Ecto neural progenitor cell (in vitro differentiated cells): ENCODE measurements at places on chromosomes 13 and 19.

GRCh38 chr13:87893186-87893585, 222.0 kb downstream of the SLITRK5 start:
- no peak for DNase-seq

DNA sequence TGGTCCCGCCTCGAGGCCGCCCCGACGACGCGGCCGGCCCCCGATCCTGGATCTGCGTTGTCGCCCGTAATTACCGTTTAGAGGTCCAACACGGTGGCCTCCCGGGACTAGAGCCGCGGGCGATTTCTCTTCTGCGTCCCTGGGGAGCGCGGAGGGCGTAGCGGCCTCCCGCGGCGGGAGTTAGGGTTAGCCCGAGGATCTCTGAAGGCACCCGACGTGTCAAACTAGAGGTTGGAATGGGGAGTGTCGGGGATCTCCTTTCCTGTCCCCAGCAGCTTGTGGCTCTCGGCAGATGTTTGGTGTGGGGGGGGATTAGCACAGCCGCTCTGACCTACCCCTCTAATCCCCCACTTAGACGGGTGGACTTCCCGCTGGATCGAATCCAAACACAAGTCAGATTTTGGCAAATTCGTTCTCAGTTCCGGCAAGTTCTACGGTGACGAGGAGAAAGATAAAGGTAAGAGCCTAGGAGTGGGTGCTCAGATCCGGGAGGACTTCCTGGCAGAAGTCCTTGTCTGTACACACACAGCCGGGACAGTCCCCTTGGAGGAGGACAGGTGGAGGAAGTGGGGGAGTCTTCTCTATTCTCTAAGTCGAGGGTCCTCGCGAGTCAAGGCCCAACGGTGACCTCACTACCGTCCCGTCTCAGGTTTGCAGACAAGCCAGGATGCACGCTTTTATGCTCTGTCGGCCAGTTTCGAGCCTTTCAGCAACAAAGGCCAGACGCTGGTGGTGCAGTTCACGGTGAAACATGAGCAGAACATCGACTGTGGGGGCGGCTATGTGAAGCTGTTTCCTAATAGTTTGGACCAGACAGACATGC, 581 bp downstream of the CALR start:
- no peak for DNase-seq

DNA sequence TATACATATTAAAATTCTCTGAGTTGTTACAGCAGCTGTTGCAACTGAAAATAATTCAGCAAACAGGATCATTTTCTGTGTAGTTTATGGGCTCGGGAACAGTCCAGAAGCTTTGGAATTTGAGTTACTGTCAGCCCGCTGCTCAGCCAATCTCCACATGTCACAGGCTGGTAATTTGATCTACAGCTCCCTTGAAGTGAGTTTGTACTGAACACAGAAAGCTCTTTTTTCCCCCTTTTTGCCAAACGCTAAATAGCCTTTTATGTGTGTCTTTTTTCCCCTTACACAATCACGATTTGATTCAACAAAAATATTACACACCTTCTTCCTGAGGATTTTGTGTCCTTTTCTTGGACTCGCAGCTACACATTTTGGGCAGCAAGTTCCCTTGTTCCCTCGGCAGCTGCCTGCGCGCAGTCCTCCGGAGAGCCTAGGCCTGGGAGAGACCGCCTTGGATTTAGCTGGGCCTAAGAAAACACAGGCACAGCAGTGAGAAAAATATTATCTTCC, 371.4 kb downstream of the KCNRG start:
- peak; percentile 55 for DNase-seq

DNA sequence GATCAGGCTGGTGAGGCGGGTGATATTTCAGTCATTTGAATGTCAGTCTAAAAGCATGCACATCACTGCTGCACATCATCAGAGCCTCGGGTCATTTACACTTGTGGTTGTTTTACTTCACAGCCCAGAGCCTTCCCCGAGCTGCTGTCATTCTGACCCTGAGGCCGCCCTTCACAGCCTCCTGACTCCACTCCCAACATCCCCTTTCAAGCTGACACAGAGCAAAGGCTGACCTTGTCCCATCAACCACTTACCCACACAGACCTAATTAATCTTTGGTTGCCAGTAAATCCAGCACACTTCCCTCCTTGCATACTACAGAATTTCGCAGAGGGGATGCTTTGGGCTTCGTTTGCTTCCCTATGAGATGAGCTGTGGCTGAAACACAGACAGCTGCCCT, 528.1 kb downstream of the DIAPH3 start:
- no peak for DNase-seq

- no peak for DNase-seq
Measured at GRCh38 chr13:79527698-79528097, 46.7 kb downstream of the NDFIP2 start.

GRCh38 chr19:571566-571974, 826 bp upstream of the BSG start:
- DNase-seq = peak; percentile 58

- no peak for DNase-seq
Measured at GRCh38 chr19:34243876-34244578, 10.3 kb upstream of the GARRE1 start.

GRCh38 chr19:34057155-34057554, 115.1 kb upstream of the LSM14A start:
- DNase-seq = no peak

GRCh38 chr13:106426909-106427308, 108.6 kb downstream of the EFNB2 start:
- DNase-seq = no peak

DNA sequence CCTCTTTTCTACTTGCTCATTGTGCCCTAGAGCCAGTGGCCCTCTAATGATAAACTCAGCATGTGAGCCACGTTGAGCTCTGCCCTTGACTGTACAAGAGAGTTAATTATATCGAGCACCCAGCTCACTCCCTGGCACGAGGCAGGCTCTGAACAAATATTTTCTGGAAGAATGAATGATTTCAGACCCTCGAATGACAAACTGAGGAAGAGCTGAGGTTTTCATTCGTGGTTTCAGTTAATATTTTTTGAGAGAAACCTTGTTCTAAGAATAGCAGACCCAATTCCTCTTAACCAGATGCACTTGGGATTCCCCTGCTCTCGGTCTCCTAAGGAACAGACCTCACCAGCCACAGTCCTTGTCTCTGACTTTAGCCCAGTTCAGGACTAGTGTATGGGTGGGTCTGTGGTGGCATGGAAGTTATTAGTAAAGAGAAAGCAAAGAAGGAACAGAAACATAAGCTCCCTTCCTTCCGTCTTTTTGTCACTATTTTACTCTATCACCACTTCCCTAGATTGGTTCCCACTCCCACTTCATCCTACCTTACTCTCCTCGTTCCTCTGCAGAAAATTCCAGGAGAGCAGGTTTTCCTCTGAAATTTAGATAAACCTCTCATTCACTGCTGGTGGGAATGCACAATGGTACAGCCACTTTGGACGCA, 22.1 kb upstream of the WDFY2 start:
- DNase-seq = no peak

DNA sequence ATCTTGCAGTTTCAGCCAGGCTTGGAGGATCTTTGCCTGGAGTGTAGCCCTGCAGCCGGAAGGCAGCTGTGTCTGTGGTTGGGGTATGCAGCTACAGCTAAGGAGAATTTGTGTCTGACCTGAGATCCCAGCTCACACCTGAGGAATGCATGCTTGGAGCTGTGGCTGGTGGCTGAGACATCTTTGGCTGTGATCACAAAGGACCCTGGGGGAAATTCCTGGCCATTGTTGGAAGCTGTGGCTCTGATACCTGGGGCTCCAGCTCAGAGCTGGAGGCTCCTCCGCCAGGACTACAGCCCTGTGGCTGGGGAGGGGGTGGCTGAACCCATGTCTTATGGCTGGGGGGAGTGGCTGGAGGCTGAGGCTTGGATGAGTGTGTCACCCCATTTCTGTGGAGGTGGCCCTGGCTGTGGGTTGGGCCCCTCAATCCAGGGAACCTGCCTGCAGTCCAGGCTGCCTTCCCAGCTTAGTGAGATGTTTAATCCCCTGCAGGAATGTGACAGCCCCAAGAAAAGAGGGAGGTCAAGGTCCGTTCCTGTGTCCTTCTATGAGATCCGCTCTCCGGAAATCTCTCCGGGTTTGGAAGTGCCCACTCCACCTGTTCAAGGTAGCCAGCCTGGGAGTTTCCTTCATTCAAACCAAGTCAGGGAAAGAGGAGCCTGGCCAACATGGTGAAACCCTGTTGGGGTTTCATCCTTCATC, 27.6 kb downstream of the ARHGEF18 start:
- DNase-seq = no peak

DNA sequence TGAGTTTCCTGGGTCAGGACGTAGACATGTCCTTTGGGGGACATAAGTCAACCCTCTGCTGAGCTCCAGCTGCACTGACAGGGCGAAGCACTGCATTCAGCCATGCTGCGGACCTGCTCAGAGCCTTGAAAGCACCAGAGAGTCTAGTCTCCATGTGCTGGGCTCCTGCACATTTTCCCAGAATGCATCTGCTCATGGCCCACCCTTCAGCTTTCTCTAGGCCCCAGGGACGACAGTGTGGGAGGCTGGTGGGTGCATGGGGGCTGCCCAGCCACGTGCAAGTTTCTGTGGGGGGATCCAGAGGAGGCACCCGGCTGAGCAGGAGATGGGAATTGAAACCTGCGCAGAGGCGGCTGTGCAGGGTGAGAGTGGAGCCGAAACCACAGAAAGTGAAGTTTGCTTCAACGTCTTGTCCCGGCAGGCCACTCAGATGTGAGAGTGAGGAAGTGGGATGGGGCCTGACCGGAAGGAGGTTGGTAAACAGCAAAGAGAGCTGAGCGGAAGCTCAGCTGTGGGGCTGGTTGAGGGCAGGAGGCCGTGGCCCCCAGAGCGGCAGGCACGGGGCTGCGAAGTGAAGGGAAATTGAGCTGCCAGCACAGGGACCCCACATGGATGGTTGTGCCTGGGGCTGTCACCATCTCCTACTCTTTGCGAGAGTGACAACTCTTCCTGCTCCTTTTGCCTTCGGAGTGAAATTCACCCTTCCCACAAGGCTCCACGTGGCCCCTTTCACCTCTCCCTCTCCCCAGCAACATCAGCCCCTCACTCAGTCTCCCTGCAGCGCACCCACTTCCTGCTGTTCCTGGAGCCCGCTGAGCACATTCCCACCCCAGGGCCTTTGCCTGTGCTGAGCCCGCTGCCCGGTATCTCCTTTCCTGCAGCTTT, 11.8 kb downstream of the PGLS start:
- no peak for DNase-seq

DNA sequence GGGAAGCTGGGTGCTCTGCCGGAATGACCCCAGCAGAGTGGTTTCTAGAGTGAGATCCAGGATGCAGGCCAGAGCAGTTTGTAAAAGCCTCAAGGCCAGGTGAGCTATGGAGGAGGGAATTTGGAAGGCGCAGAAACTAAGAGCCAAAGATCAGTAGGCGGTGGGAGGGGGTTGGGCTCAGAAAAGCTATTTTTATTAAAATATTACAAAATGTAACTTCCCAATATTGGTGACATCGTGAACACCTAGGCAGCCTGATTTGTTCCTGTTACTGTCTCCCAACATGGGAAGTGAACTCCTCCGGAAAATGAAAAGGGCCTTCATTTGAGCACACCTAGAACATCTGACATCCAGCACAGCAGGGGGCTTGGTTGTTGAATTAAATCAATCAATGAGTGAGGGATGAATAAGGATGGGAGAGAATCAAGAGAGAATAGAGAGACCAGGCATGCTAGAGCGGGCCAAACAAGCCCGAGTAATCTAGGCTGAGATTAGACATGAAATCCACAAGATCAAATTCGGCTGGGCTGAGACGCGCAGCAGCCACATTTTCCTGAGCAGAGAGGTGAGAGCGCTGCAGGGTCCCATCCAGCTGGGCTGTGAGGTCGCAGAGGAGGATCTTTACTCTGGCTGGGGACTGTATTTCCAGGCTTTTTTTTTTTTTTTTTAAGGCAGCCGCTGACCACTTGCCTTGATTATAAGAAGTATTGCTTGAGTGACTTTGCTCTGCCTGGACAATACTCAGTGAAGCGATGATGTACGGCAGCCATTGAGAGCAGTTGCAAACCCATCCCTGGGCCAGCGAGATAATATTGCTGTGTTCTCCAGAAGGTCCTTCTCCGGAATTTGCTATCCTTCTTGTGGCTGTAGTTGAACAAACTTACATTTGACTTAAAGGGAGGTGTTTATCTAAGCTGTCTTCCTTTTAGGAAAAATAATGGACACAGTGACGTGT, 178.0 kb upstream of the KL start:
- DNase-seq = no peak
